ENCODE measurements at places on chromosomes 7 and 10.

GRCh38 chr10:3986493-3987142 is 201.6 kb upstream of the KLF6 start:
- DNase-seq: no peak

DNA sequence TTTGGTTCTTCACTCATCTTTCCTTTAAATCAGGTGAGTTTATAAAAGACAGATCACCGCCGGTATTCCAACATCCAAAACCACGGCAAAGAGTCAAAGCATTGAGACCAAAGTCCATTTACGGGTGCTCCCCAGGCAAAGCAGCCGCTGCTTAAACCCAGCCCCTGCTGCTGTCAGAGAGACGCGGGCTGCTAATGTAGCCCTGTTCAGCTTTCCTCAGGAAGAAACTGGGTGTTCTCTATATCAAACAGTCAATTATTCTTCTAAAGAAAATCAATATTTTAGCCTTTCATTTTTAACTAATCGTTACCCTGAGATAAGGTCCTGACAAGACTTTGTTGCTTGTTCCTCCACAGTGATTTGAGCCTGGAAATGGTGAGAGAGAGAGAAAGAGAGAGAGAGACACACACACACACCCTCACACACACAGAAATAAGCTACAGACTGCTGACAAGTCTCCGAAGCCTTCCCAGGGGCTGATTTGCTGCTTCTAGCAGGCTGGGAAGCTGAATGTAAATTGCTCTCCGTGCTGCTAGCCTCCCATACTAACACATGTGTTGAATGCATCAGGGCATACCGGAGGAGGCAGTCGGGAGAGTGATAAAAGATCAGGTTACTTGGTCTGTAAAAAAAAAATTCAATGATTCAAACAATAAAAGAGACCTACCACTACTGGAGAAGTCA is 183.0 kb upstream of the ANK3 start:
- no peak for DNase-seq

- DNase-seq: no peak
Observed at GRCh38 chr7:101843293-101844271, 26.2 kb downstream of the CUX1 start.

GRCh38 chr10:13102002-13102794 is 2.2 kb downstream of the OPTN start:
- no peak for DNase-seq

DNA sequence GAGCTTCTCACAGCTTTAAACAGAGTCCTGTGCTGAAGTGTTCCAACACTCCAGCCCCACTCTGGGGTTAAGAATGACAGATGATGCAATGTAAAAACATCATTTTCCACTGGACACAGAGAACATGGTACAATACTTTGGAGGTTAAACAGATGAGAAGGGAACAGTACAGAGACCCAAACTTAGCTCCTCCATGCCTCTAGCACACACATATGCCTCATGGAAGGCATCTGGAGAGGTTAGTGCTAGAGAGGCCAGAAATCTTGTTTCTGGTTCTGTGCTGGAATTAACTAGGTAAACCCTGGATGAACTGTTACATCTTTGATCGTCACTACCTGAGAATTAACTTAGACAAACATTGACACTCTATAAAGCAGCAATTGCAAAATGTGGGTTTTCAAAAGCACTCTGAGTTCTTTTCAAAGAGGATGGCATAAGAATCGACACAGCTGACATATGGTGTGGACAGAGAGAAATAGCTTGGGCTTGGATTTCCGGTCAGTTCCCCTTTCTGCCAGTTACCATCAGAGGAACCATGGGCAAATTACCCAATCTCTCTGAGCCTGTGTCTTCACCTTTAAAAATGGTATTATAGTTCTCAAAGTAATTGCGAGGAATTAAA is 81.9 kb downstream of the KCNMA1 start:
- DNase-seq: no peak

GRCh38 chr7:16839646-16840045 is 34.8 kb upstream of the AGR2 start:
- DNase-seq: no peak

DNA sequence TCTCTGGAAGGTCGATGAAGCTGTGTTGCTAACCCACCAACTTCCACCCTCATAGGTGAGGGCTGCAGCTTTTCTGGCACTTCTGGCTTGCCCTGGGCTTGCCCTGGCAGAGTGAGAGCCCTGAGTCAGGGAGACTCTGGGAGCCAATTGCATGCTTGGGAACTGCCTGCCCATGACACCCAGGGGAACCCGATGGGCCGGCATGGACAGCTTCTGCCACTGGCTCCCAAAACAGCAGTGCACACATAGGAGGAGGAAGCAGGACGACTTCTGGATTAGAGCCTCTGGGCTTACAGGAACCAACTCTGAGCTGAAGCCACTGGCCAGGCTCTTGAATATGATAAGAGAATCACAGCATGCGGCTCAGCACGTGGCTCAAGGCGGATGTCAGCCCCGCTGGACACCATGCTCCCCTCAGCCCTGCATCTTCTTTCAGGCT is 135.2 kb upstream of the UNC5B start:
- DNase-seq: no peak

GRCh38 chr7:83502636-83503035 is 146.3 kb downstream of the SEMA3E start:
- DNase-seq: no peak

DNA sequence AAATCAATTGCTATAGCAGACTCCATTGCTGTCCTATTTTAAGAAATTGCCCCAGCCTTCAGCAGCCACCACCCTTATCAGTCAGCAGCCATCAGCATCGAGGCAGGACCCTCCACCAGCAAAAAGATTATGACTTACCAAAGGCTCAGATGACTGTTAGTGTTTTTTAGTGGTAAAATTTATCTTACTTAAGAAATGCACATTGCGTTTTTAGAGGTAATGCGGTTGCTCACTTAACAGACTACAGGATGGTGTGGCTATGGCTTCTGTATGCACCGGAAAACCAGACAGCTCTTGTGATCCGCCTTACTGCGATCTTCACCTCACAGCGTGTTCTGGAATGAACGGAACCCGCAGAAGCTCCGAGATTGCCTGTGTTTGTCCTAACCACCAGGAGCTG is 58.1 kb downstream of the WDR37 start:
- no peak for DNase-seq

DNA sequence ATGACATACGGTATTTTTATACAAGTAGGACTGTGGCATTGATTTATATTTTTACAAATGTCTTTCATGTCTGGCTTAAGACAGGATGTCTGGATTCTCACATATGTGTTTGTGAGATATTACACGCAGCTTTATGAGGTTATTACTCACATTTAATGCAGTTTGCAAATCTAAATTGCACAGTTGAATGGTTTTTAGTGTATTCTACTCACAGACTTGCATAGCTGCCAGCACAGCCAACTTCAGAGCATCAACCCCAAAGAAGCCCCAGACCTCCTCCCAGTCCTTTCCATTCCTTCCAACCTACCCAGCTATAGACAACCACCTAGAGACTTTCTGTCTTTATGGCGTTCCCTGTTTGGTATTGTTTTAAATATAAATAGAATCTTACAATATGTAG is 193.8 kb upstream of the SHH start:
- DNase-seq: no peak

DNA sequence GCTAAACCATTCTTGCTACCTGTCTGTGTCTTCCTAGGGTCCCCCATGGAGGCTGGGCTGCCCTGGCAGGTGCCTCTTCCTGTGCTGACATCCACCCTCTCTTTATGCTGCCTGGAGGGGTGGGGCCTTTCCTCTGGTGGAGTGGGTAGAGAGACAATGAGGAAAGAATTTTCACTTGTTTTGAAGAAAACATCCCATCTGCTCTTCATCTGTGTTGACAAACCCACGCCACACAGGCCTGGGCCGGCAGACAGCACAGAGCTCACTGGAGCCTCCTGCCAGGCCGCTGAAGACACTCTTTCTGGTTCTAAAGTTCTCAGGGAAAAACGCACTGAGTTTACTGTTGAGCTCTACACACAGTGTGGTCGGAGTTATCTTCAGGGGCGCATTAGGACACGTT is 328.2 kb downstream of the GLRX3 start:
- DNase-seq: no peak

- DNase-seq: no peak
Observed at GRCh38 chr10:82462910-82463551, 588.0 kb downstream of the NRG3 start.

DNA sequence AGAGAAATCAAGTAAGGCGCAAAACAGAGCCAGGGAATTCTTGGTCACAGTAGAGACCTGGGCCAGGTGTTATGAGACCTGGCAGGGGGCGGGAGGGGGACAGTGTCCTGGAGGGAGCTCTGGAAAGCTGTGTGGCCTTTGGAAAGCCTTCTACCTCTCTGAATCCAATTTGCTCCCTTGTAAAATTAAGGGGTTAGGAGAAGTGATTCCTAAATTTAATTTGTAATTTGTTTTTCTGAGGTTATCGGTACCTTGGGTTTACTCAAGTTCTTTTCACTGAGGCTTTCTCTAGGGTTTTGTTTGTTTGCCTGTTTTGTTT is 920.8 kb downstream of the TYW1 start:
- no peak for DNase-seq

DNA sequence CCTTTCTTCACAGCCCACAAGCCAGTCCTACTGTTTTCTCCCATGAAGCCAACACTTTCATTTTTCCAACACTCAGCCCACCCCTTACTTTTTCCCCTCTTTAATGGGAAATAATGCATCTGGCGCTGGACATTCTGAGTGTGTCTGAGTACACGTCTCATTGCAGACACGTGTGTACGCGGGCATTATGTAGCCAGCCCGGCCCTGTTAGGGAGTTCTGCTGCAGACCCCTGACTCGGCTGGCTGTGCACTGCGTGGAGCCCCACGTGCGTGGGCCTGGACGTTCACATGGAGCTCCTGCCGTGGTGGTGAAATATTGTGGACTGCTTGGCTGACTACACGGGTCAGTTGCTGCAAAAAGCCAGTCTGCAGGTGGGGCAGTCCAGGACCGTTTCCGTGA is 233.0 kb downstream of the ADARB2 start:
- DNase-seq: no peak

DNA sequence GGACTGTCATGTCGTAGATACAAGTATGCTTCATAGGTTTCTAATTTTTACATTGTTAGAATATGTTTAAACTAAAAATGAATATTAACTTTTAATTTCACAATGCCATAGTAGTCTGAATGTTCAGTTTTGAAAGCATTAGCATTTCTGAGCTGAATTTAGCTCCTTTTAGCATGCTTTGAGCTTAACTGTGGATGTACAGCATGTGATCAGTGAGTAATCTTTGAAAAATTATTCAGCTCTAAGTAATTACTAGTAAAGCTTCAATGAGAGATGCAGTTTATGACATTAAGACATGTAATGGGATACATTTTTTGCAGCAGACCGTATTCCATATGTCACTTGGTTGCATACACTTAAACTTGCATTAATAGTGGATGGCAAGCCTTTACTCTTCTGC is 114.1 kb upstream of the WNT16 start:
- DNase-seq: no peak

DNA sequence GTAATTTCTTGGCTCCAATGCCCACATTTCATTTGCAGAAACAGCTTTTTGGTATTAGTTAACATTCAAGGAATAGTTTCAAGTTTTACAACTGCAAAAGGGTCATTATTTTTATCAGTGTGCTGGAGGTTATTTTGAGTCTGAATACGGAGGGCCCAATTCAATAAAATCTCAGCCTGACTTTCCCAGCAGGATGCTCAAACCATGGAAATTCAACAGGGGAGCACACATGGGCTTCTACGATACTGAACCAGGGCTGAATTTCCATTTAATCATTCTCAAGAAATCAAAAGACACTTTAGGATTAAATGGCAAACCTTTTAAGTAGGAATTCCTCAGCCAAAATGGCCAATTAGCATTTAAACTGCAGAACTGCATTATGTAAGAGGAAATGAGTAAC is 700.9 kb upstream of the ANKRD30A start:
- no peak for DNase-seq

- DNase-seq: no peak
Observed at GRCh38 chr7:116772423-116772863, 89.9 kb upstream of the CAPZA2 start.

DNA sequence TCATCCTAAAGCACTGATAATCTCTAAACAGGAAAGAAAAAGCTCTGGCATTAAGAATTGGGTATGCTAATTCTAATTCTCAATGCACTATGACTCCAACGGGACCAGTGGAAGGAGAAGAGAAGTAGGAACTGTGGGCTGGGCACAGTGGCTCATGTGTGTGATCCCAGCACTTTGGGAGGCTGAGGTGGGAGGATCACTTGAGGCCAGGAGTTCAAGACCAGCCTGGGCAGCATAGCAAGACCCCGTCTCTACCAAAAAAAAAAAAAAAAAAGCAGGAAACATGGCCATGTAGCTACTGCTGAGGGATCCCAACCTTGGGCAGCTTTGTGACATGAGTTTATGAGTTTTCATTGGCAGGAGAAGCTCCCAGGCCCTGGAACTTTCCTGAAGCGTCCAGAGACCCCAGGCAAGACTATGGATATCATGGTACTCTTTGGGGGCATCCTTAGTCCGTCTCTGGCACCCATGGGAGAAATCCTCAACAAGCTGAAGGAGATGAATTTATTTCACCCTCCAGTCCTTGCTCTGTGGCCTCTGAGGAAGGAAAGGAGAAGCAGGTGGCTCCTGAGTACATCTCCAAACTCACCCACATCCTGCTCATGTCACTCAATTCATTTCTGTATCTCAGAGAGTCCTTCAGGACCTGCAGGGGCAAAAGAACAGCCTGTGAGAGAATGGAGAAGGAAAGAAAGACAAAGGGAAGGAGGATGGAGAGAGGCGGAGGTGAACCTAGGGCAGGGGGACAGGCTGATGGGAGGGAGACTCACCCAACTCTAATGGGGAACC is 99.5 kb downstream of the SPDYE5 start:
- no peak for DNase-seq

- DNase-seq: no peak
Observed at GRCh38 chr7:121329191-121330052, 622 bp downstream of the WNT16 start.

DNA sequence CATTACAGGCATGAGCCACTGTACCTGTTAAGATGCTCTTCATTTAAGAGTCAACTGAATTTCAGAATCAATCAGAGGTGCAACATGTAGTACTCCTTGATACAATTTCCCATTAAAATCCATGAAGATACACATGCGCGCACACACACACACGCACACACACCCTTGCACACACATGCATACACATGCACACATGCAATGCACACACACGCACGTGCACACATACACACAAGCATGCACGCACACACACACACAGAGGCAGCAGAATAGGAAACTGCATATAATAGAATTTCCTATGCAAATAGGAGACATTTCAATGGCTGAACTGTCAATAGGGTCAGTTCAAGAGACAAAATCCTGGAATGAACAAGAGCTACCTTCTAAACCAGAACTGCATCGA is 192.6 kb downstream of the CALN1 start:
- no peak for DNase-seq
